Neural crest cell (in vitro differentiated cells): ENCODE measurements at places on chromosomes 7 and 10.
A peak's percentile ranks its signal among the peaks of the same experiment; 100 is the strongest.

- no peak for DNase-seq
- peak overlapping the region; percentile 65 for H3K4me3 ChIP-seq
- H3K27ac ChIP-seq = no peak overlapping the region
- no peaks in the 10 kb centered on the region for H3K27me3 ChIP-seq
- H3K36me3 ChIP-seq = no peaks in the 10 kb centered on the region
These were observed 2.9 kb downstream of the ADD3 start for GRCh38 chr10:110010486-110011378.

DNA sequence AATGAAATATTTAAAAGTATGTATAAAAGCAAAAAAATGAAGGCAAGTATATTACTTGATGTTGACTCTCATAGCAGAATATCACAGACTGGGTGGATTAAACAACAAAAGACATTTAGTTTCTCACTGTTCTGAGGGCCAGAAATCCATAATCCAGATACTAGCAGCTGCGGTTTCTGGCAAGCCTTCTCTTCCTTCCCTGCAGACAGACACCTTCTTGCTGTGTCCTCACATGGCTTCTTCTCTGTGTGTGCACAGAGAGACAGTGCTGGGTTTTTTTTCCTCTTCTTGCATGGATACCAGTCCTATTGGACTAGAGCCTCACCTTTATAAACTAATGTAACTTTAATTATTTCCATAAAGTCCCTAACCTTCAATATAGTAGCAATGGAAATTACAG is 127.9 kb upstream of the AKR1E2 start:
- no peak for DNase-seq
- no peak overlapping the region for H3K4me3 ChIP-seq
- H3K27ac ChIP-seq = no peak overlapping the region
- H3K4me1 ChIP-seq = peaks cover 4% of the 10 kb centered on the region

DNA sequence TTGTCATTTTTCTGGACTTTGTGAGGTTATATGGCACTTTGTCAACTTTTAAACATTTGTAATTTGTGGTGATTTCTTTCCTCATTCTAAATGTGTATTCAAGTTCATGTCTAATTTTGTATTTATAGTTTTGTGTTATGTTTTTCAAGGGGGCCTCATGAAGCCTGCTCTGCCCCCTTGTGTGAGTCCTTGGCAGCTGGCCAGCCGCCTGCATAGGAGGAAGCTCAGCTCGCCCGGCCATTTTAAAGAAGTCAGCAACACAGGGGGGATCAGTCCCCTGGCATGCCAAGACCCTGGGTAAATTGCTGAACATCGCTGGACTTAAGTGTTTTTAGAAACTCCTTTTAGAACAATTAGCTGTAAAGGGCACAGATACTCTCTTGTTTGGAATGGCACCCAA is 123.0 kb downstream of the ANLN start:
- no peaks in the 10 kb centered on the region for H3K36me3 ChIP-seq
- peaks cover 10% of the 10 kb centered on the region for H3K4me1 ChIP-seq
- H3K27ac ChIP-seq = no peak overlapping the region
- H3K4me3 ChIP-seq = no peak overlapping the region
- H3K27me3 ChIP-seq = no peaks in the 10 kb centered on the region
- DNase-seq = no peak

GRCh38 chr10:61363006-61363405 is 90.2 kb downstream of the TMEM26 start:
- no peak for DNase-seq
- H3K4me1 ChIP-seq = no peaks in the 10 kb centered on the region
- peaks cover 6% of the 10 kb centered on the region for H3K27me3 ChIP-seq
- no peak overlapping the region for H3K4me3 ChIP-seq

- H3K4me1 ChIP-seq = no peaks in the 10 kb centered on the region
- H3K27ac ChIP-seq = no peak overlapping the region
- no peak overlapping the region for H3K4me3 ChIP-seq
These were observed 55.9 kb downstream of the MYO3A start for GRCh38 chr10:25989951-25990350.

GRCh38 chr7:51640841-51641240 is 324.2 kb upstream of the COBL start:
- DNase-seq = no peak
- no peaks in the 10 kb centered on the region for H3K27me3 ChIP-seq
- no peak overlapping the region for H3K27ac ChIP-seq
- H3K4me3 ChIP-seq = no peak overlapping the region

- no peak overlapping the region for H3K27ac ChIP-seq
- no peak overlapping the region for H3K4me3 ChIP-seq
- peaks cover 6% of the 10 kb centered on the region for H3K4me1 ChIP-seq
- no peaks in the 10 kb centered on the region for H3K27me3 ChIP-seq
These were observed 5.3 kb downstream of the PPP1R3C start for GRCh38 chr10:91627344-91628102.

DNA sequence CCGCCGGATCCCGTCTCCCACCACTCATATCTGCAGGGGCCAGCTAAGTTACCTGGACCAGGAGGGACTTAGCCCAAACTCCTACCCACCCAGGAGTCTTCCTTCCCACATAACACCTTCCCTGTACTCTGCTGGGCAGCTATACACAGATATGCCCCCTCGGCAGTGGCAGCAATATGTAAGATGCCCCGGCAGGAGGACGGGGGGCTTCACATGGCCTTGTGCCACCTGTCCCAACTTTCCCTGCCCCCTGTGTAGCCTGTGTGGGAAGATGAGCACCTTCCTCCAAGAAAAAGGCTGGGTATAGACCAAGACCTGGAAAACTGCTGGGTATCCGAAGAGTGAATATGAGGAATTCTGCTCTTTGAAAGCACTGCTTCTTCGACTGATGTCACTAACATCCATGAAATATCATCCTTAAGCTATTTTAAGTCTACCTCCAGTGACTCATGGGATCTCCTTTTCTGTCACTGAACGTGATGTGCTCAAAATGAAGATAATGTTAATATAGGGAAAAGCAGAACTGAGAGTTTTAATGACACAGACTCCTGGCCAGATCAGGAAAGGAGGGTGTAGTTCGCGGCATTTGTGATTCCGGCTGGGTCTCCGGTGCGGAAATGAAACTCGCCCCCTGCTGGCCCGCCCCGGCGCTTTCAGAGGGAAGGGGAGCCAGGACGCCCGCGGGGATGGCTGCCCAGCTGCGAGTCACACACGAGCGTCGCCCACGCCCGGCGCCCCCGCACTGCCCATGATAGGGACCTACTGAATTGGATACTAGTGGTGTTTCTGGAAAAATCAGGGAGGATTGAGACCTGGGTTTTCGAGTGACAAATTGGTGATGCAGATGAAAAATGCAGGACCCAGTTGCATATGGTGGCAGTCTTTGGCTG is 256.9 kb upstream of the NFE2L3 start:
- H3K36me3 ChIP-seq = no peaks in the 10 kb centered on the region
- no peak overlapping the region for H3K27ac ChIP-seq
- DNase-seq = peak; percentile 75
- peak overlapping the region; percentile 44 for H3K4me3 ChIP-seq

GRCh38 chr7:45924283-45924682 is 3.2 kb upstream of the IGFBP3 start:
- no peak for DNase-seq
- no peak overlapping the region for H3K4me3 ChIP-seq
- H3K36me3 ChIP-seq = peaks cover 3% of the 10 kb centered on the region
- H3K27me3 ChIP-seq = peaks cover 36% of the 10 kb centered on the region
- peaks cover 36% of the 10 kb centered on the region for H3K4me1 ChIP-seq

- no peak overlapping the region for H3K27ac ChIP-seq
- no peak overlapping the region for H3K4me3 ChIP-seq
- DNase-seq = no peak
These were observed 19.8 kb upstream of the KDM7A start for GRCh38 chr7:140196361-140197217.

GRCh38 chr7:80935991-80936780 is 17.3 kb upstream of the SEMA3C start:
- DNase-seq = no peak
- no peak overlapping the region for H3K4me3 ChIP-seq
- no peaks in the 10 kb centered on the region for H3K27me3 ChIP-seq
- no peaks in the 10 kb centered on the region for H3K36me3 ChIP-seq
- no peak overlapping the region for H3K27ac ChIP-seq

GRCh38 chr10:75941223-75941801 is 509.9 kb downstream of the LRMDA start:
- no peak overlapping the region for H3K27ac ChIP-seq
- no peaks in the 10 kb centered on the region for H3K27me3 ChIP-seq
- H3K36me3 ChIP-seq = peaks cover 4% of the 10 kb centered on the region
- no peaks in the 10 kb centered on the region for H3K4me1 ChIP-seq
- no peak overlapping the region for H3K4me3 ChIP-seq

GRCh38 chr7:79298145-79298760 is 155.2 kb downstream of the MAGI2 start:
- H3K4me1 ChIP-seq = no peaks in the 10 kb centered on the region
- no peak overlapping the region for H3K4me3 ChIP-seq
- H3K27ac ChIP-seq = no peak overlapping the region
- peaks cover 3% of the 10 kb centered on the region for H3K27me3 ChIP-seq
- DNase-seq = peak; percentile 28

DNA sequence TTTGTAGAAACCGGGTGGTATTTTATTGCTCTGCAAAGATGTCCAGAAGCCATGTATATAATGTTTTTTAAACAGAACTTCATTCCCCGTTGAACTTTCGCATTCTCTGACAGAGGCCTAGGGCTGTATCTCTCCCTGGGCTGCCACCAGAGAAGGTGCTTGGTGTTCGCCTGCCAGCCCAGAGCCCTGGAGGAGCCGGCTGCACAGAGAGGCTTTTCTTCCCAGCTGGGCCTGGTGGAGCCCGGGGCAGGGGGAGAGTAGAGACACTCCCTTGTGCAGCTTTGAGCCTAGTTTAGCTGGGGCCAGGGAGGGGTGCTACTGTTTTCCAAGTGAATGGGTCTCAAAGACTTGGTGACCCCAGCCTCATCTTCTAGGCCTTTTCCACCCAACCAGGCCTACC is 13.6 kb upstream of the TRIM8 start:
- H3K36me3 ChIP-seq = peaks cover 5% of the 10 kb centered on the region
- H3K27ac ChIP-seq = peak overlapping the region; percentile 97
- no peak for DNase-seq

GRCh38 chr7:135673360-135673706 is 11.0 kb downstream of the STMP1 start:
- no peak overlapping the region for H3K4me3 ChIP-seq
- H3K27ac ChIP-seq = no peak overlapping the region
- H3K36me3 ChIP-seq = peaks cover 5% of the 10 kb centered on the region

DNA sequence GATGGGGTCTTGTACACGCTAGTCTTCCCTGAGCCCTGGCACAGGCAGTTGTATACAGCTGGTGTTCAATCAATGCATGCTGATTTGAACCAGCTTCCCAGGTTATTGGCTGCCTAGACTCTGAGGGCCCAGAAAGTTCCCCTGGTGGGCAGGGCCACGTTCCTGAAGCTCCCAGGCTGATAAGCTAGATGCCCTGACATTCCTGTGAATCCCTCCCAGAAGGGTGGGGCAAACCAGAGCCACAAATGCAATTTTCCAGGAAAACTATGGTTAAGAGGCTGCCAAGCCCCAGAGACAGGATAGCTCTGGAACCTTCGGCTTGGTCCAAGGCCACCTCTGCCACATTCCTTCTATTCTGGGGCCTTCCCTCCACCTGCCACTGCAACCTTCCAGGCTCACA is 78.2 kb downstream of the FAM53B start:
- peaks cover 20% of the 10 kb centered on the region for H3K4me1 ChIP-seq
- H3K36me3 ChIP-seq = no peaks in the 10 kb centered on the region
- H3K4me3 ChIP-seq = no peak overlapping the region

DNA sequence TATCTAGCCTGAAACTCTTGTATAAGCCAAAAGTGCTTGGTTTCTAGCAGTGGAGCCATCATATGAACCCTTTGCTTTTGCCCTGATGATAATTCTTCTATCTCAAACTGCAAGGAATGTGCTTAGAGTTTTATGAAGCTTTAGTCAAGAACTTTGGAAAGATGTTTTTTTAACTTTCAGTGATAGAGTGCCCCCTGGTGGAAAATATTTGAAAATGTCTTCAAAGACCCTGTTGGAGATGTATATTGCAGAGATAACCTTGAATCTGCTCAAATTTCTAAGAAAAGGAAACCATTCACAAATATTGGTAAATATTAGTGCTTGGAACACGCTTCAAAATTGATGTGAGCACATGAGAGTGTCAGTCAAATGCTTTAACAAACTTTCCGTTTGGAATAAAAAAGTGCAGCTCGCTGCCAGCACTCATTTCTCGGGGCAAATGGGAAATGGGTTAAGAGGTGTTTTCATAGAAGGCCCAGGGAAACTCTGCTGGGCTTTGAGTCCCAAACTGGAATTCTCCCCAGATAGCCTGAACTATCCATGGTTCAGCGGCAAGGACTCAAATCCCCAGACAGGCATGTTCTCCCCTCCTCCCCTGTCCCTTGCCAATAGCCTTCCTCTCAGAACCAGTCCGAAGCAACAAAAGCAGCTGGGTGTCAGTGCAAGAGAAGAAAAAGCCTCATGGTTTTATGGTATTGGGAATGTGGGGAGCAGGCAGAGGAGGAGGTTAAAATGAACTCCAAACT is 129.3 kb downstream of the MYOF start:
- no peak overlapping the region for H3K4me3 ChIP-seq
- H3K36me3 ChIP-seq = no peaks in the 10 kb centered on the region
- no peaks in the 10 kb centered on the region for H3K27me3 ChIP-seq
- DNase-seq = no peak
- no peaks in the 10 kb centered on the region for H3K4me1 ChIP-seq
- no peak overlapping the region for H3K27ac ChIP-seq

GRCh38 chr10:69684981-69685353 is 54.9 kb downstream of the FAM241B start:
- H3K27ac ChIP-seq = no peak overlapping the region
- DNase-seq = no peak
- H3K27me3 ChIP-seq = peaks cover 6% of the 10 kb centered on the region
- H3K4me3 ChIP-seq = no peak overlapping the region

GRCh38 chr10:69837261-69837660 is 35.6 kb downstream of the COL13A1 start:
- no peak for DNase-seq
- no peak overlapping the region for H3K4me3 ChIP-seq
- H3K27ac ChIP-seq = no peak overlapping the region
- peaks cover 26% of the 10 kb centered on the region for H3K4me1 ChIP-seq

GRCh38 chr7:133056370-133057238 is 25.3 kb downstream of the CHCHD3 start:
- H3K36me3 ChIP-seq = peaks cover 13% of the 10 kb centered on the region
- peaks cover 22% of the 10 kb centered on the region for H3K4me1 ChIP-seq
- H3K27ac ChIP-seq = no peak overlapping the region
- H3K4me3 ChIP-seq = no peak overlapping the region
- DNase-seq = no peak

DNA sequence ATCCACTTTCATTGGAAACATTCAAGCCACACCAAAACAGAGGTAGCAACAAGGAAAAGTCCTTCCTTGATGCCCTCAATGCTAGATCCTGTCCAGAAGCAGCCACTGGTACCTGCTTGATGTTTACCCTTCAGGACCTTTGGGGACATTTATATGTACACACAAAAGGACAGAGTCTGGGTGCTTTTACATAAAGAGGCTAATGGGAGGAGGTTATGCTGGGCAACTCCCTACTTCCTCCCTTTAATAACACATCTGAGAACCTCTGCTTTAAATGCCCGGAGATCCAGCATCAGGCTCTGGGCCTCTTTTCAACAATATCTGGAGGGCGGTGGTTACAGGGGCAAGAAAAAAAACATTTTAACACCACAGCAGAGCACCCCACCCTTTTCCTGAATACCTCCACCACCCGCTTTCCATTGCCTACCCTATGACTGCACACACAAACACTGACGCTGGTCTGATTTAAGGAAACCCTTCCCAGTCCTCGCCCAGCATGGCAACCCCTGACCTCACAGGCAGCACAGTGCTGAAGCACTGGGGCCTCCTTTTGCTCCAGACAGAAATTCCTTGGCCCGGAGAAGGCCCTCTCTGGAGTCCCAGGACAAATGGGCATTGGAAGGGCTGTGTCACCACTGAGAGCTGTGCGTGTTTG is 39.3 kb upstream of the DUSP5 start:
- peak overlapping the region; percentile 6 for H3K27ac ChIP-seq
- no peak for DNase-seq
- H3K4me3 ChIP-seq = no peak overlapping the region
- no peaks in the 10 kb centered on the region for H3K27me3 ChIP-seq
- no peaks in the 10 kb centered on the region for H3K36me3 ChIP-seq
- H3K4me1 ChIP-seq = peaks cover 42% of the 10 kb centered on the region
